ENCODE measurements at places on chromosomes 1 and 21.

GRCh38 chr1:6103854-6104530 lies 58.3 kb downstream of the KCNAB2 start:
- no peak for DNase-seq

GRCh38 chr1:167369933-167370332 lies 148.4 kb downstream of the CD247 start:
- no peak for DNase-seq

DNA sequence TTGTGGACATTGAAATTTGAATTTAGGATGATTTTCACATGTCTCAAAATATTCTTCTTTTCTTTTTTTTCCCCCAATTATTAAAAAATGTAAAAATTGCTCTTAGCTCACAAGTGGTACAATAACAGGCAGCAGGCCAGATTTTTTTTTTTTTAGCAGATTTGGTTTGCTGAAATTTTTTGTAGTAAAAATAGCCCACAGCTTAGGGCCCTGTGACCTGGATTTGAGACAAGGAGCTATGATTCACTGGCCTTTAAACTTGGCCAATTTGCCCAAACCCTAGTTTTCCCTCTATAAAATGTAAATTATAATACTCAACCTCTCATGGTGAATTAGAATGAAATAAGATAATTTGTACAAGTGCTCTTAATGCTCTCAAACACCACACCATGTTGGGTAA lies 253.8 kb downstream of the DYRK1A start:
- DNase-seq = no peak

DNA sequence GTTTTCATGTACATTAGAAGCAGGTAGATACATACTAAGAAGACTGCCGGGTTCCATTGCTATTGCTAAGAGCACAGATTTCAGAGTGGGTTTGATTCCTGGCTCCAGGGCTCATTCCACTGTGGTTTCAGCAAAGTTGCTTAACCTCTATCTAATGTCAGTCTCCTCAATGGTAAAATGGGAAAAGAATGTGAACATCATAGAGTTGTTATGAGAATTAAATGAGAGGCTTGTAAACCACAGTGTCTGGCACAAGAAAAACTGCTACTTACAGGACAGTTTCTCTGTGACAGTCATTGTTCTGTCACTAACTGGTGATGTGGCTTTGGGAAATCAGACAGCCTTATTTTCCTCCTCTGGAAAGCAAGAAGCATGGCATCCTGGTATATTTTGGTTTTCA lies 10.7 kb upstream of the PLXNA2 start:
- DNase-seq = peak; percentile 16

DNA sequence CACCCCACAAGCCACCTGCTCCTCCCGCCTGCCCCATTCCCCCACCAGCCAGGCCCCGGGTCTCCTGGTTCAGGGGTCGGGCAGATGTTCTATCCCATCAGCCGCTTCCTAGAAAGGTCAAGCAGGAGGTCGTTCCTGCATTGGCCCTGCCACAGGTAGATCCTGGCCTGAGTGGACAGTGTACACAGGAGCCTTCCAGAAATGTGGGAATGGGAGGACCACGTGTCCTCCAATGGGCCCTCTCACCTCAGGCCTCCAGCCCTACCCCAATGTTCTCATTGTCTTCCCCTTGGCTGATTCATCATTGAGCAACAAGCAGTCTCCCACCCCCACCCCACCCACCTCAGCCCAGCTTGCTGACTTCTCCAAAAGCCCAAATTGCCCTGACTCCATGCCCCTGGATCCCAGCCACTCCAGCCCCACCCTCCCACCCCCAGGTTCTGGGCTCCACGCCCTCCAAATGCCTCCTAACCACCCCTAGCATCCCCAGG lies 2.1 kb downstream of the S100A16 start:
- DNase-seq = no peak

GRCh38 chr1:78603206-78603605 lies 17.0 kb upstream of the IFI44L start:
- DNase-seq = no peak

DNA sequence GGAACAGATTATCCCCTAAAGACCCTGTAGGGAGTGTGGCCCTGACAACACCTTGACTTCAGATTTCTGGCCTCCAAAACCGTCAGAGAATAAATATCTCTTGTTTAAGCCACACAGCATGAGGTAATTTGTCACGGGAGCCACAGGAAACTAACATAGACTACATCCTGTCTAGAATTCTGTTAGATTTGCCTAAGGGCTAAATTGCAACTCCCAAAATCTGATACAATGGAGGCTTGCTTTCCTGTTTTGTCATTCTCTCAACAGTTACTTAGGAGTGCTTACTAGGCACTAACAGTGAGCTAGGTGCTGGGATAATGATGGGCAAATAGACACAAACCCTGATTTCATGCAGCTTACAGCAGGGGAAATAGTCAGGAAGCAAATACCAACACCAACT lies 141.6 kb downstream of the MIS18A start:
- DNase-seq = no peak

- DNase-seq = no peak
Observed at GRCh38 chr1:29856340-29857114, 620.2 kb downstream of the PTPRU start.

DNA sequence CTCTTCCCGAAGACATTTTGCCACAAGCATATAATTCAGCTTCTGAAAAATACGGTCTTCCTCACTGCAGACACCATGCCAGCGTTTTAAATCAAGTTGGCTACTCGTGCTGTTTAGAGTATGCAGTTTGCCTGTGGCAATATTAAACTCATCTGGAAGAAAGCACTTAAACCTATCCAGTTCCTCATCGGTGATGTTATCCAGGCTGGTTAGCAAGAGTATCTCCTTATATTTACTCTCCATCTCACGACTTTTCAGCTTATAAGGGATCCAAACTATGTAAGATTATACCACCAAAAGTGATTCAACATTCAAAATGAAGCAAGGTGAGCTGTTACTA lies 9.7 kb upstream of the IFI16 start:
- DNase-seq = no peak

DNA sequence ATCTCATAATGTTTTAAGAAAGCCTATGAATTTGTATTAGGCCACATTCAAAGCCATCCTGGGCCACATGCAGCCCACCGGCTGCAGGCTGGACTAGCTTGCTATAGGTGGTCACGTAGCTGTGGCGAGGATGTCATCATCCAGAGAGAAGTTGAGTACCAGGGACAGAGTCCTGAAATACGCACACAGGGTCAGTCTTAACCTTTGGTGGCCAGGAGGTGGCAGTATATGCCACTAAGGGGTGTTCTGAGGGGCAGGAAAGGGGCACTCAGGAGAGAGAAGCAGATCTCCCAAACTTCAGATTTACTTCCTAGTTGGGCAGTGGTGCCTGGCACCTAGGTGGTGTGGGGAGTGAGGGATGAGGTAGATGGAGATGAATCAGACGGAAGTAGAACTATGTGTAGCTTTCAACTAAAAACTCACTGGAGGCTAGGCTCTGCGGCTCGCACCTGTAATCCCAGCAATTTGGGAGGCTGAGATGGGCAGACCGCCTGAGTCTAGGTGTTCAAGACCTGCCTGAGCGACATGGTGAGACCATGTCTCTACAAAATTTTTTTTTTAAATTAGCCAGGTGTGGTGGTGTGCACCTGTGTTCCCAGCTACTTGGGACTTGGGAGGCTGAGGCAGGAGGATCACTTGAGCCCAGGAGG lies 16.3 kb upstream of the CDK18 start:
- DNase-seq = peak; percentile 42

- no peak for DNase-seq
Observed at GRCh38 chr1:47515164-47515789, 77.4 kb downstream of the FOXD2 start.

DNA sequence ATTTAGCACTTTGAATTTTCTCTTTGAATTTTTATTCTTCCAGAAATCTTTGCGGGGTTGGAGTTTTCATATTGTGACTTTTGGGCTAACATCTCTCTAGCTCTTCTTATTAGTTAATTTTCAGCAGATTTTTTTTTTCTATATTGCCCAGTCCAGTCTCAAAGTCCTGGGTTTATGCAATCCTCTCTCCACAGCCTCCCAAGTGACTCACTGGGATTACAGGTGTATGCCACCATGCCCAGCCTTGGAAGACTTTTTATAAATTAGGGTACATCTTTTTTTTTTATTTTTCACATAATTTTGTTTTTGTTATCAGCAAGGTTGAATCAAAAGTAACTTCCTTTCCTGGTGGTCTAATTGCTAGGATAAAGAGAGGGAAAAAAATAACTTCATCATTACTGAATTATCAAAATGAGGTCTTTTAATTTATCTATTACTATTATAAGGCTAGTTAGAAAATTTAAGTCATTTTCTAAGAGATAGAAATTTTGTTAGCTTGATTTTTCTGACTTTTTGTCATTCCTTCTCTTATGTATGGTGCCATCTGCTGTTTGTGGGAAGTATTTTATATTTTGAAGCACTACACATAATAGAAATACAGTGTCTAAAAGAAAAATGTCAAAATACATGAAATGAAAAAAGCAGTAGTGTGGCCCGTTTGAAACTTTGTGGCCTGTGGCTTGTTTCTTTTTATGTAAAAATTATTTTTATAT lies 273.4 kb upstream of the CACYBP start:
- DNase-seq = peak; percentile 34

DNA sequence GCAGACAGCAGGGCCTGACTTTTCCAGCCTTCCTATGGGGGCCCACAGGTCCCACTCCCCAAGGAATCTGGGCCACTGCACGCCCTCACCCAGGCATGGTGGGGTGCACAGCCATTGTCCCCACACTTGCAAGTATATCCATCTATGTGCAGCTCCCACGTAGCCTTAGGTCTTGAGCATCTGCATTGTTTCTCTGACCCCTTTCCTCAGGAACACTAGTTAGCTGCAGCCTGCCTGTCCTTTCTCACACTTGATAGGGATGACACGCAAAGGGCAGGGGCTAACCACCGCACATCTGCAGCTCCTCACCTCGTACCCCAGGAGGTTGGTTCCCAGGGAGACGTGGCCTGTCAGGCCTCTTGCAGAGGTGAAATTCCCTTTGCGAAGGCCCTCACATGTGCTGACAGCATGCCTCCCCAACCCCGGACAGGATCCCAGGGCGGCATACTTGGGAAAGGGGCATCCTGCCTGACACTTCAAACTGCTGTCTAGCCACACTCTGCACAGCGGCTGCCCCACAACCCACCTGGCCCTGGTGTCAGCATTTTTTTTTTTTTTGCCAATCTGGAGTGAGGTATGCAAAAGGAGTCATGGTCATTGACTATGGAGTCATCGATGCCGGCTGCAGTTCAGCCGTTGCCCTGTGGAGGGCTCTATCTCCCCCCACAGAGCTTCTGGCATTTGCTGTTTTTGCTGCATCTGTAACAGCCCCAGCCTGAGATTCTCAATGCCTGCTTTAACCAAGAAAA lies 5.0 kb downstream of the JMJD4 start:
- peak; percentile 28 for DNase-seq

- no peak for DNase-seq
Observed at GRCh38 chr1:42335809-42336518, 929 bp upstream of the FOXJ3 start.

DNA sequence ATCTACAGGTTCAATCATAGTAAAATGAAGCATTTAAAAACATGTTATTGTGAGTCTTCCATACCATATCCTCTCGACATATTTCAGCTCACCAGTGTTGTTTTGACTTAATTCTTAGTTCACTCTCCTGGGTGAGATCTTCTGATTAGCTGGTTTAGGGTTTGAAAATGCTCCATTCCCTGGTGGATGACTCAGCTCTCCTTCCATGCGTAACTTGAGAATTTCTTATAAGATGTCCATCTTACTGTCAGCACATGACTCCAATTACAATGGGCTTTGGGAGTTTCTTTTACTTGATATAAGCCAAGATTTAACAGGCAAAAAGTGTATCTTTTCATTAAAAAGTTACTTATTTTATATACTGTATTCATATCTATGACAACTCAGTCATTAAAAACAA lies 476.5 kb downstream of the BRINP3 start:
- peak; percentile 22 for DNase-seq

GRCh38 chr1:215647738-215648137 lies 80.6 kb downstream of the KCTD3 start:
- no peak for DNase-seq

GRCh38 chr1:67710417-67710816 lies 25.4 kb downstream of the GADD45A start:
- DNase-seq = peak; percentile 62

GRCh38 chr1:214895011-214895600 lies 187.4 kb upstream of the KCNK2 start:
- DNase-seq = peak; percentile 28

- no peak for DNase-seq
Observed at GRCh38 chr1:177126267-177126666, 38.2 kb downstream of the ASTN1 start.

DNA sequence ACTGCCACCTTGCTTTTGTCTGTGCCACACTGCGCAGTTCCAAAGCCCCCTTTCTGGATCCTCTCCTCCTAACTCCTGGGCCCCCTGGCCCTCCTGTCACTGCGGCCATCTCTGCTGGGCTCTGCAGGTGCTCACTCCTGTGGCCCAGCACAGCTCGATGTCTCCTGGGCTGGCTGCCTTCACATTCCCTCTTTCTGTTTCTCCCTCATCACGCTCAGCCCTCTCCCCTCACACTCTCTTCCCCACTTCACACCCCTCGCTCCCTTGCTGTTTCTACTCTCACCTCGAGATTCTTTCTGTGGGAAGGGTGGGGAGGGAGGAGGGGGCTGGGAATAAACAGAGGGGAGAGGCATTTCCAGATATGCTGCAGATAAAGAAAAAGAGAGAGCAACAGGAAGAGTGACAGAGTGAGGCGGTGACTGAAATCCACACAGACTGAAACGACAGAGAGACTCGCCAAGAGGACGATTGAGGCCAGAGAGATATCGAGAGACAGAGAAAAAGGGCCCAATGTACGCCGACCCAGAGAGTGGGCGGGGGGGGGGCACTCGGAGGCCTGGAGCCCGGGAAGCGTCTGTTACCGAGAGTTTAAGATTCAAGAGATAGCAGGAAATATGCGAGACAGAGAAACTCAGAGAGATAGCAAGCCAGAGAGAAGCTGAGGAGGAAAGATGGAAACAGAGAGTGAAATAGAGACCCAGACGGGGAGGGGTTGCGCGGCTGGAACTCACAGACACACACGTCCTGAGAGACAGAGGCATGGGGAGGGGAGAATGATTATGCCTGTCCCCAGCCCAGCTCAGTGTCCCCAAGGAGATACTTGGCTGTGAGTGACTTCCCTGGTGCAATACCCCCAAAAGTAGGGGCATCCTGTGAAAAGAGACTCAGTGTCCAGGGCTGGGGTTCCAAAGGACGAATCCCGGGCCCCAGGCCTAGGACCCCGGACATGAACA lies 666 bp downstream of the CSF3R start:
- no peak for DNase-seq

GRCh38 chr1:73604739-73605138 lies 593.2 kb downstream of the LRRIQ3 start:
- DNase-seq = no peak

DNA sequence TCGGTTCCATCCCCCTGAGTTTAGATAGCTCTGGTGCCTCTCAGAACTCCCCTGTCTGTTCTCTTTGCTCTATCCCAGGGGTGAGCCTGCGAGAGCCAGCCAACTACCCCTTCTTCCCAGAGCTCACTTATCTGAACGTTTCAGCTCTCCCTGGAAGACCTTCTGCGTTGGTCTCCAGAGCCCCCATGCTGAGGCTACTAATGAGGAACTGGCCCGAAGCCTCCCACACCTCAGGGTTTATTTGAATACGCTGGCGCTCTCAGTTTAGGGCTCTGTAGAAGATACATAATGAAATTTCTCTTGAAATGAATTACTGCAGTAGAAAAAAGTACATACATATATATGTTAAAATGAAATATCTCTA lies 43.5 kb downstream of the TCEANC2 start:
- DNase-seq = no peak

Measured in RCC 7860 (cell line).